HFF-Myc (cell line): ENCODE measurements at places on chromosomes 4 and X.

DNA sequence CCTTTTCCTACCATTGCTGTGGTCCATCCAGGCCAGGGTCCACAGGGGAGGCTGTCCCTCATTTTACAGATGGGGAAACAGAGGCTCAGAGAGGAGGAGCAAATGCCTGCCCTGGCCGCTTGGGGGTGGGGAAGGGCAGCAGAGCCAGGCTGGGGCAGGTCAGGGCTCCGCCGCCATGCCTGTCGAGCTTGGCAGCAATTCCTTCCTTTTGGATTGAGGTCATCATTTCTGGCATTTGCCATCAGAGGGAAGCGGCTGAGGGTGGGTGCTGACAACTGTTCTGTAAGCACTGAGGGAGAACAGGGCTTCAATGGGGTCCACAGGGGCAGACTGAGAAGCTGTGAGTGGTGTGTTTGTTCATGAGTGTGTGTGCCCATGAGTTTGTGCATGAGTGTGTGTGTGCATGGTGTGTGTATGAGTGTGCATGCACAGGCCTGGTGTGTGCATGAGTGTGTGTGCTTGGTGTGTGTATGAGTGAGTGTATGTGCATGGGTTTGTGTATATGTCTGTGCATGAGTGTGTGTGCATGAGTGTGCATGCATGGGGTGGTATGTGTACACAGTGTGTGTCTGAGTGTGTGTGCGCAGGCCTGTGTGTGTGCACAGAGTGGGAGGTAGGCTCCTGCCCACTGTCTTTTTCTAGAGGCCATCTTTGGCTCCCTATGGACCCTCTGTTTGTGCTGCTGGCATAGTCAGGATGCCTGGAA, 115.2 kb downstream of the SORCS2 start:
- DNase-seq = no peak

DNA sequence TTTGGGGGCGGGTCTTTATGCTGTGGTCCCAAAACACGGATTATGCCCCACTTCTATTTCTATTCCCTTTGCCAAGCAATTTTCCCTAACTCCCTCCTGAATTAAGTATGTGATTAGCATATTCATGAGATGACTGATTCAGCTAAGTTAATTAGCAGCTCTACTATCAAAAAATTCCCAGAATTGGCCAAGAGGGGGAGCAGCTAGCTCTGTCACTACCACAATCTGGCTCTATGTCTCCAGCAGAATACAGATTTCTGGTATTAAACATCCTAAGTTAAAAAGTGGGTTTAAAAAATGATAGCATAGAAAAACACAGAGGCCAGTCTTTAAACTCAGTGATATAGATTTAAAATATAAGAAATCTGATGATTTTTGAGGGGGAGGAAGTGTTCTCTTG, 80.3 kb downstream of the GPC4 start:
- no peak for DNase-seq

DNA sequence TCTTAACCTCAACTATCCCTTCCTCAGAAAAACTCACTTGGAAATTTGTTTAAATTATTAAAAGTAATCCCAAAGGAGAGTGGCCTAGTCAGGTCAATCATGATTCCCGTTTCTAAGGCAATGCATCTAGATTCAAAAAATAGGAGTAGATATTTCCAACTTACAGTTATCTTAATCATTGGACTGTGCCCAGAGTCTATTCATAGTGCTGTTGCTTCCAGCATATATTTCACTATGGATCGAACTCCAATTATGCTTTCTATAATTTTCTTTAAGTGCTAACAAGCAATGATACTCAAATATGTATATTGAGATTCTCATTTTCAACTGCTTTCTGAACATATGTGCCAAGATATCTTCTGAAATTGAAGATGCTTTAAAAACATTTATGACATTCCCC, 229.2 kb upstream of the NWD2 start:
- no peak for DNase-seq

DNA sequence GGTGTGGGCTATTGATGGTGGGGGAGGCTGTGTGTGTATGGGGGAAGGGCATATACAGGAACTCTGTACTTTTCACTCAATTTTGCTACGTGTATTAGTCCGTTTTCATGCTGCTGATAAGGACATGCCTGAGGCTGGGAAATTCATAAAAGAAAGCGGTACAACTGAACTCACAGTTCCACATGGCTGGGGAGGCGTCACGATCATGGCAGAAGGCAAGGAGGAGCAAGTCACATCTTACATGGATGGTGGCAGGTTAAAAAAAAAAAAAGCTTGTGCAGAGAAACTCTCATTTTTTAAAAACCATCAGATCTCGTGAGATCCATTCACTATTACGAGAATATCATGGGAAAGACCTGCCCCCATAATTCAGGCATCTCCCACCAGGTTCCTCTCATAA, 152.3 kb downstream of the NEK1 start:
- DNase-seq = no peak

- DNase-seq = no peak
Measured at GRCh38 chrX:6383488-6383887, 151.4 kb downstream of the VCX3A start.

- DNase-seq = no peak
Measured at GRCh38 chr4:18479825-18480224, 458.3 kb upstream of the LCORL start.

DNA sequence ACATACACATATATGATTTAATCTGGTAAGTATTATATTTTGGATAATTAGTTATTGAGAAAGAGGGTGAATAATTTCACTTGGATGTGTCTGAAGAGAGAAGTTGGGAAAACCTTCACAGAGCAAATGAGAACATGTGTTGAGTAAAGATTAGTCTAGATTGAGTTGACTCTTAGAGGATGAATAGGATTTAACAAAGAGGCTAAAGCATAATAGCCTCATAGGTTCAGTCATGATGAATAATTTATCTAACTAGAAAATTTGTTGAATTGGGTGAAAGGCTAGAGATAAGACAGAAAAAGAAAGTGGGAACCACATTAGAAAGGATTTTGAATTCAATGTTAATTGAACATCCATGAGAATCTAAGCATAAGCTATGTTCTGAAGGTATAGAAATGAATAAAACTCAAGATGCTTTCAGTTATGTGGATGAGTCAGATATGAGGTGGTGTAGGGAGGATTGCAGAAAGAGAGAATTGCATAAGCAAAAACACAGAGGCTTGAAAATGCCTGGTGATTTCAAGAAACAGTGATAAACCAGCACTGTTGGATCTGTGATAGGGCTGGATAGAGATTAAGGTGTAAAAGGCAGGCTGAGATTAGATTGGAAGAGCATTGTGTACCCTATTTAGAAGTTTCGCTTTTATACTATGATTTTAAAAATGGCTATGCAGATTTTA, 207.6 kb upstream of the NR3C2 start:
- no peak for DNase-seq
